ENCODE measurements at places on chromosomes 7 and 10. TPM values are rescaled to one million over a fixed set of nuclear protein-coding genes. Genes with fewer than 3 reads are reported as not detected.

GRCh38 chr10:103724771-103725170 lies 130.6 kb downstream of the SH3PXD2A start:
- no peak overlapping the region for H3K27ac ChIP-seq
- no peaks in the 10 kb centered on the region for H3K36me3 ChIP-seq
- no peaks in the 10 kb centered on the region for H3K4me1 ChIP-seq
- no peak overlapping the region for H3K4me3 ChIP-seq
- DNase-seq = no peak

GRCh38 chr7:144027070-144027469 lies 21.7 kb upstream of the OR2A5 start:
- H3K4me1 ChIP-seq = no peaks in the 10 kb centered on the region
- DNase-seq = no peak
- no peaks in the 10 kb centered on the region for H3K36me3 ChIP-seq
- no peak overlapping the region for H3K4me3 ChIP-seq

GRCh38 chr7:41199136-41199535 lies 503.8 kb downstream of the INHBA start:
- no peak overlapping the region for H3K27ac ChIP-seq
- no peaks in the 10 kb centered on the region for H3K36me3 ChIP-seq
- H3K4me3 ChIP-seq = no peak overlapping the region

DNA sequence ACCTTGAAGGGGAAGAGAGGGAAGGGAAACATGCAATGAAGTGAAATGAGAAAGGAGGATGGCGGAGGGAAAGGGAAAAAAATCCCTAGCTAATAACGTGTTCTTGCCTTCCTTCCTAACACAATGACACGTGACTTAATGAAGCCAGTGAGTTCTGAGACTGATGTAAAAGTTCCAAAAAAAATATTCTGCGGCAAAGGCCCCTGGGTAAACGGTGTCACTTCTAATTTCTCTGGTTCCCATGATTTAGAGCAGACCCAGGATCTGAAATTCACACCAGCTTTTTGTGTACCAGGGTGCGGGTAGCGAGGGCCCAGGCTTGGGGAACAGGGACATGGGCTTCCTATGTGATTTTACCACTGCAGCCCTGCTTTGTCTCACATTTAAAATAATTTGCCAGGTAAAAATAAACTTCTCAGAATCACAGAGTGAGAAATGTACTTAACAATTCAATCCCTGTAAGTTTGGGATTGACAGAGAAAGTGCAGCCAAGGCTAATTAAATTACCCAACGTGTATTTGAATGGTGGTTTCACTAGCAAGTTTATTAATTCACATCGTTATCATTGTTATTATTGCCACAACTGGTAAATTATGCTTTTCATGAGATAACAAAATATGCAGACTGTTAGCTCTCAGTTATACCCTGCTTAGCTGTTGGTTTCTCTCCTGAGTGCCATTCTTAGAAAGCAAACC lies 182.4 kb downstream of the SEM1 start:
- no peak overlapping the region for H3K4me3 ChIP-seq
- no peaks in the 10 kb centered on the region for H3K4me1 ChIP-seq
- no peak for DNase-seq
- H3K27ac ChIP-seq = no peak overlapping the region
- H3K27me3 ChIP-seq = no peaks in the 10 kb centered on the region
- no peaks in the 10 kb centered on the region for H3K36me3 ChIP-seq

- H3K27me3 ChIP-seq = no peaks in the 10 kb centered on the region
- H3K27ac ChIP-seq = no peak overlapping the region
- H3K4me1 ChIP-seq = no peaks in the 10 kb centered on the region
These were observed 177.6 kb downstream of the DIP2C start for GRCh38 chr10:511849-512191.

DNA sequence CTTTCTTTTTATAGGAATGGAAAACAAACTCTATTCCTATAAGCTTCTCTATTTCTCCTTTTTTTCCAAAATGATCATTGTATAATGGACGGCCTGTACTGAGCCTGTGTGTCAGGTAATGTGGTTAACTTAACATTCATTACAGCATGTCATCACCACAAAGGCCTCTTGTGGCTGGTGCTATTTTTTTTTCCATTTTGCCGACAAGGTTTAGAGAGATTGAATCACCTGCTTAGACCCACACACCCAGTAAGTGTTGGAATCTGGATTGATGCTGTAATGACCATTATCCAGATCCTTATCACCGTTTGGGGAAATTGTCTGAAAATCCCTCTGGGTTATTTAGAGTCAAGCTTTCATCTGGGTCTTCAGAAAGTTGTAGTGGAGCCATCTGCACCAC lies 18.5 kb downstream of the AKR1B15 start:
- no peak for DNase-seq
- H3K27ac ChIP-seq = no peak overlapping the region
- no peaks in the 10 kb centered on the region for H3K36me3 ChIP-seq
- H3K4me3 ChIP-seq = no peak overlapping the region
- no peaks in the 10 kb centered on the region for H3K27me3 ChIP-seq

- H3K36me3 ChIP-seq = no peaks in the 10 kb centered on the region
- H3K4me1 ChIP-seq = no peaks in the 10 kb centered on the region
- no peaks in the 10 kb centered on the region for H3K27me3 ChIP-seq
- H3K27ac ChIP-seq = no peak overlapping the region
- H3K4me3 ChIP-seq = no peak overlapping the region
These were observed 8.9 kb downstream of the CDK14 start for GRCh38 chr7:90605055-90605454.

- no peak for DNase-seq
- H3K4me1 ChIP-seq = no peaks in the 10 kb centered on the region
- H3K4me3 ChIP-seq = no peak overlapping the region
- no peaks in the 10 kb centered on the region for H3K36me3 ChIP-seq
- no peak overlapping the region for H3K27ac ChIP-seq
These were observed 19.0 kb upstream of the SLC26A4 start for GRCh38 chr7:107641676-107642075.

DNA sequence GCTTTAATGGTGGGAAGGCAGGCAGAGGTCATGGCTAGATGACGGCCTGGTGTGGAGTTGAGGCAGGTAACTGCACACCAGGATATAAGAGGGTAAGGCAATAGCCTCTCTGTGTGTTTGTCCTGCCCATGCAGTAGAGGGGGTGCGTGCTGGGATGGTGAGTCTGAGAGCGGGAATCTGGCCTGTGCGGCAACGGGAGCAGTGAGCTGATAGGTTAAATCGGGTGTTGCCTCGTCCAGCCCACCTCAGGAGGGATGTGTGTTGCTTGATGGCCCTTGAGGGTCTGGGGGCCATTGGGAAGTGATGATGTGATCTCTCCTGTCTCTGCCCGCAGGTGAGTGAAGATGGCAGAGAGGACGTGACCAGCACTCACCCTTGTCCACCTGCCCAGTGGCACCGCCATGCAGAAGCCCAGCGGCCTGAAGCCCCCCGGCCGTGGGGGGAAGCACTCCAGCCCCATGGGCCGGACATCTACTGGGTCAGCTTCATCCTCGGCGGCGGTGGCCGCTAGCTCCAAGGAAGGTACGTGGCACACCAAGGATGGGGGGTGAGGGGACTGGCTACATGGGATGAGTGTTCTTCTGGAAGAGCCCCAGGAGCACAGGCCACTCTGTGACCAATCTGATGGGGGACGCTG lies 28.1 kb downstream of the CLIP2 start:
- no peaks in the 10 kb centered on the region for H3K36me3 ChIP-seq
- H3K4me3 ChIP-seq = no peak overlapping the region
- no peak overlapping the region for H3K27ac ChIP-seq

DNA sequence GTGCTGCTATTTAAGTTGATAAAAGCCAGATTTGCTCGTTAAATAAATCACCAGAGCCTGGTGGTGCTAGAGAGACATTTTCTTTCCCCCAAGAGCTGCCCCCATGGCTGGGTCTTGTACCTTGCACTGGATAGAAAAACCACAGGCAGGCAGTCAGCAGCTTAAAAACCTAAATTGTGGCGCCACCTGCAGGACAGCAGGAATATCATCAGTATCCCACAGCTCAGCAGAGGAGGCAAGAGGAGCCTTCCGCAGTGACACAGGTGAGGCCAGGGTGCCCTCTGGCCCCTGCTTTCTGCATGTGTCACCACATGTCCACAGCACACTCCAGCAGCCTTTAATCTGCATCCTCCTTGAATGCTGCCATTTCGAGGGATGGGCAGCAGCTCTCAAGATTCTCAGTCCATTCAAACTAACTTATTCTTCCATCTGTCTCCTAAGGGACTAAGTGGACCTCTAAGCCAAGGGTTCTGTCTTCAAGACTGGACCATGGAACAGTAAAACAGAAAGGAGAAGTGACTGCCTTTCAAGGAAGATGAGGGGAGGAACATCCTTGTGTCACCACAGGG lies 4.5 kb upstream of the PLXNA4 start:
- H3K27ac ChIP-seq = no peak overlapping the region
- H3K4me3 ChIP-seq = no peak overlapping the region
- DNase-seq = peak; percentile 85
- H3K27me3 ChIP-seq = no peaks in the 10 kb centered on the region
- H3K36me3 ChIP-seq = no peaks in the 10 kb centered on the region

- no peak for DNase-seq
- H3K27ac ChIP-seq = no peak overlapping the region
- H3K36me3 ChIP-seq = no peaks in the 10 kb centered on the region
- no peaks in the 10 kb centered on the region for H3K4me1 ChIP-seq
These were observed 17.0 kb upstream of the ECHDC3 start for GRCh38 chr10:11724938-11725776.

GRCh38 chr7:15848362-15848761 lies 161.9 kb upstream of the MEOX2 start:
- no peak overlapping the region for H3K4me3 ChIP-seq
- no peaks in the 10 kb centered on the region for H3K36me3 ChIP-seq
- H3K27me3 ChIP-seq = no peaks in the 10 kb centered on the region
- no peak for DNase-seq
- H3K27ac ChIP-seq = no peak overlapping the region

DNA sequence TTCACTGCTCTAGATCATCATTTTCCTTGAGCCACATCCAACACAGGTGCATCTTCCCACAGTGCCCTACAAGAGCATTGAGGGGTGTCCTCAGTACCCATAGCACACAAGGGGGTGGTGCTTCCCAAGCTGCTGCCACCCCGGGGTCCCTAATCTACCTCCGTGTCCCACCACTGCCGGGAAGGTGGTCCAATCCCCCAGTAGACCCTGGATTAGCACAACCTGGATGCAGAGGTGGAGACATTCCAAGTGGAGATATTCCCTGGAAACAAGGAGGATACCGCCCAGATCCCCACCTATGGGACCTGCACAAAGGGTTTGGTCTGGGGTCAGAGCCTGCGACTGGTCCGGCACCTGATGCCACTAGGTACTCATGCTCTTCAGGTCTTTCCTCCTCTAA lies 284.8 kb upstream of the PPP2R2D start:
- H3K36me3 ChIP-seq = no peaks in the 10 kb centered on the region
- no peak overlapping the region for H3K4me3 ChIP-seq
- H3K27ac ChIP-seq = no peak overlapping the region
- DNase-seq = no peak
- no peaks in the 10 kb centered on the region for H3K4me1 ChIP-seq
- H3K27me3 ChIP-seq = no peaks in the 10 kb centered on the region

- H3K4me3 ChIP-seq = no peak overlapping the region
- DNase-seq = no peak
- no peak overlapping the region for H3K27ac ChIP-seq
- H3K4me1 ChIP-seq = no peaks in the 10 kb centered on the region
These were observed 187.0 kb downstream of the PPP1R17 start for GRCh38 chr7:31873816-31874597.

DNA sequence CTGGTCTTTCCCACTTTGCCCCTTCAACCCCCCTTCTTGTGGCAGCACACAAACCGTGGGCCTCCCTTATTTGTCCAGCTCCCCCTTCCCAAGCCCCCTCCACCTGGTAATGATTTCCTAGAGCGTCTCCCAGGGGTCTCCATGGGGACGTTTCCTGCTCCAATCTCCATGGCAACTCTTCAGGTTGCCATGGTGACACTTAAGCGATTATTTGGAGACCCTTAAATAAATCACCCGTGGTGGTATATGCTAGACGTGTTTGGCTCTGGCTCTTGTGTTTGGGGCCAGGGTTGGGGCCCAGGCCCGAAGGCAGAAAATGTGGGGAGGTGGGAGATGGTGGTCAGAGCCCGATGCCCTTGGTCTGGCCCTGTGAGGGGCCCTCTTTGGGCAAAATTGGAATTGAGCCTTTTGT lies 41.1 kb upstream of the DLG5 start:
- no peaks in the 10 kb centered on the region for H3K4me1 ChIP-seq
- DNase-seq = no peak
- no peak overlapping the region for H3K27ac ChIP-seq
- no peaks in the 10 kb centered on the region for H3K27me3 ChIP-seq
- no peak overlapping the region for H3K4me3 ChIP-seq

DNA sequence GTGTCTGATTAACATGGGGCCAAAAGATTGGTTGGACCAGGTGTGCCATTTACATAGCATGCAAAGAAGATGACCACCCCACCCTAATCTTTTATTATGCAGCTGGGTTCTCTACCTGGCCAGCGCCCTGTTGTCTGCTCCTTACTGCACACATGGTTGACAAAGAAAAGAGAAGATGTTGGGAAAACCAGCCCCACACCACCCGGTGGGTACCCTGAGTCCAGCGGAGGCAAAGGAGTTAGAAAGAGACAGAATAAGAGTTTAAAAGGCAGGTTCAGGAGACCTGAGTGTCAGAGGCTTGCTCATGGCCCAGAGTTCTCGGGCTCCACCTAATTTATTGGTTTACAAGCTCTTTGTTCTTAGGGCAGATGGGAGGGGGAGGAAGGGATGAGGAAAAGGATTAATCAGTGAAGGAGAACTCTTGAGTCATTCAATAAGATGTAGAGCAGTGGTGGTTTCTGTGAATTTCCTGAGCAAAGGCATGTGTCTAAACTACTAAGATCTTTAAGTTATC lies 24.1 kb upstream of the ABCA13 start:
- no peaks in the 10 kb centered on the region for H3K36me3 ChIP-seq
- DNase-seq = no peak
- no peak overlapping the region for H3K4me3 ChIP-seq
- no peaks in the 10 kb centered on the region for H3K4me1 ChIP-seq

Gene ARHGEF35
- 9.8 TPM for total RNA-seq

Gene FAM237B
- total RNA-seq = not detected

Gene GDF2
- not detected for total RNA-seq

Gene AVL9
- 35.8 TPM for total RNA-seq

Gene SLIT1
- total RNA-seq = 0.42 TPM

Gene PLAC9
- 37.7 TPM for total RNA-seq

Gene IRF5
- 9.6 TPM for total RNA-seq

Gene GTPBP4
- total RNA-seq = 46.9 TPM

Gene CTAGE6
- total RNA-seq = 1.2 TPM

Gene DDC
- not detected for total RNA-seq

Gene CLDN4
- total RNA-seq = 0.19 TPM

Gene NUTM2E
- total RNA-seq = not detected
